Large intestine (tissue), 12 donors: ENCODE measurements at places on chromosomes 16 and 17.

DNA sequence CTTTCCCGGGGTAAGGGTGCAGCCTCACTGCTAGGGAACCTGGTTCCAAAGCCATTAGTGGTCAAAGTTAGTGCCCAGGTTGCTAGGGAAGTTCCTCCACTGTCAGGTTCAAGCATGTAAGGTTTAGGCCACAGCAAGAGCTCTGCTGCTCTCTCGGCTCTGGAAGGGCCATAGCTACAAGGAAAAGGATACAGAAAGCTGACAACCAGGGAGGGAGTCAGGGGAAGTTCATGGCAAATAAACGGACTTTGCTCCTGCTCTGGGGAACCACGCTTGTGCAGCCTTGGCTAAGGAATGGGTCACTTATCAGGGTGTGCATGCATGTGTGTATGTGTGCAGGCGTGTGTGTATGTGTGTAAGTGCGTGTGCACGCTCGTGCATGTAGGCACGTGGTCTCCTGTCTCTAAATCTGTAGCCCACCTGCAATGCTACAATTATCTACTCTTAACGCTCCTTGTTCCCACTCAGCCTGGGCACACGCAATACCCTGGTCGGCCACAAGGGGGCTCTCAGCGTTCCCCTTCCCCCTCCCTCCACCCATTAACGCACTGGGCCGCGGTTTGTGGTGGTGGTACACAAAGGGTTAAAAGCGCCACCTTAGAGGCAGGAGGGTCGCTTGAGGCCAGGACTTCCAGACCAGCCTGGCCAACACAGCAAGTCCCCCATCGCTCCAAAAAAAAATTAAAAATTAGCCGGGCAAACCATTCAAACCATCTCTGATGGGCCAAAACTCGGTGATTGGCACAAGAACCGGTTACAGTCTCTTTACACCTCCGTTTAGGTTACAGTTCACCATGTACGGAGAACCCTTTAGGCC lies 48.4 kb upstream of the KDM8 start:
- peak; percentile 83 for DNase-seq

DNA sequence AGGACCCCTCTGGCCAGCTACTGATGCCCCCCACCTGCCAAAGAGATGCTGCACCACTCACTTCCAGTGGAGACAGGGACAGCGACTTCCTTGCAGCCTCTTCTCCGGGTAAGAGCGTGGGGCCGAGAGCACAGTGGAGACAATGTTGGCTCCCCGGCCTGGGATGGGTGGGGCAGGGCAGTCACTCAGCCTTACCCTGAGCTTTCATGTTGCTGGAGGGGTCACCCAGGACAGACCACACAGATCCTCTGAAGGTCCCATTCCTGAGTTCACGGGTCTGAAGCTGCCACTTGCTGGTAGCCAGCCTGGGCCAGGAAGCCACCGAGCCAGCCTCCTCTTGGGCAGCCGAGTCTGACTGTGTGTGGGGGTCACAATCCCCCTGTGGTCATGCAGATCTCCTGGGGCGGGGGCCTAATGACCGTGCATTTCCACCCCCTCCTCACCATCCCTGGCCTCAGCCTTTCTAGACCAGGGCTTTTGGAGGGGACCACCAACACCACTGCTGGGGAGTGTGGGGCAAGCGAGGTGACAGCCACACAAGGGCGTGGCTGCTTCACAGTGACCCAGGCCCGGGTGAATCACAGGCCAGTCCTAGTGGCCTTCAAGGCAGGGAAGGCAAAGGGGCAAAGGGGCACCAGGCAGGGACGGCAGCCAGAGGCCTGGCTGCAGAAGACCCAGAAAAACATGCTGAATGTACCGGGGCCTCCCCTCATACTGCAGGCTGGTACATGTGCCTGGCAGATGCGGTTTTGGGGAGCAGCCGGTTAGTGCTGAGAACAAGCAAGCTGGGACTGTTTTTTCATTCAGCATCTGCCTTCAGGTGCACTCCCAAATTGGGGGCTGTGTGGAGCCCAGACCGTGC lies 10.4 kb downstream of the TAF1C start:
- DNase-seq: no peak

GRCh38 chr17:51869387-51869786 lies 289.1 kb downstream of the CA10 start:
- DNase-seq: no peak

DNA sequence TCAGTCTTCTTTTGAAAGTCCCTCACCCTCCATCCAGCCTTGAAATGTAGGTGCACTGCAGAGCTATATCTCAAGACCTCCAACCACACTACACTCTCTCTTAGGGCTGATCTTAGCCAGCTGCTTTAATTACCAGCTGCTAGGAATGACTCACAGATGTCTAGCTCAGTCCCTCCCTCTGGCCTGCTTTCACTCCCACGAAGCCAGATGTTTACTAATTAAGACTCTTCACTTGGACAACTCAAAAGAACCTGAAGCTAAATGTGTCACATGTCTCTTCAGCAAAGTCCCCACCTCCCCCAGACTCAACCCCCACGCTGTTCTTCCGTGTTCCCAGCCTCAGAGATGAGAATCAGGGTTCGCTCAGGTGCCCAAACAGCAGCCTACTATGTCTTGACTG lies 2.6 kb downstream of the GTF3C1 start:
- peak; percentile 9 for DNase-seq

- DNase-seq: no peak
These were observed 32.2 kb downstream of the CHP2 start for GRCh38 chr16:23786964-23787561.

DNA sequence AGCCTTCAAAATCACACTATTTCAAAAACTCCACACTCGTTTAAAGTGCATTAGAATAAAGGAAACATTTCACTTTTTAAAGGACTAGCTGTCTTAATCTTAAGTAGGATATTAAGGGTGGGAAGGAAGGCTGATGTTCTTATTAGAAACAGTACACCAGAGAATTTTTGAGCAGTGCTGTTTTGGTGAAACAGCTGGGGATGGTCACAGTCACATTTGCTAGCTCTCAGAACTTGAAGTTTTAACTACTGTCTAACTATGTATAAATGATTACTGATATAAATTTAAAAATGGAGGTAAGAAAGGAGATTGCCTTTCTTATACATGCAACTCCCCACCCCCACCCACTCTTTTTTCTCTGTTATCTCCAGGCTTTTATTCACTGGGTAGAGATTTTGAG lies 38.5 kb upstream of the SLC5A11 start:
- no peak for DNase-seq

DNA sequence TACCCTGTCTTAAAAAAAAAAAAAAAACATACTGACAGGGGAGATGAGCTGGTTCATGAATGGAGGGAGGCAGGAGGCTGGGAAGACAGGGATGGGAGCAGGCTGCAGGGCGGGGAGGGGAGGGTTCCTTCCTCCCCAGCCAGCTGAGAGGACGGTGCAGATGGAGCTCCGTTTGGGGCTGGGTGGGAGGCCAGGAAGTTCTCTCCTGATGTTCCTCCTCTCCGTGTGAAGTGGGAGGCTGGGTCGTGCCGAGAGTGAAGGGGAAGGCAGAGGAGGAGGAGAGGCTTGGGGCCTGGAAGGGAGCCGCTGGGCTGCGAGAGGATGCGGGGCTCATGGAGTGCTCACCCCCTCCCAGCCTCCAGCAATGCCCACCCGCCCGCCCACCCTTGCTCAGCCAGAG lies 21.3 kb downstream of the SBK1 start:
- DNase-seq: no peak

DNA sequence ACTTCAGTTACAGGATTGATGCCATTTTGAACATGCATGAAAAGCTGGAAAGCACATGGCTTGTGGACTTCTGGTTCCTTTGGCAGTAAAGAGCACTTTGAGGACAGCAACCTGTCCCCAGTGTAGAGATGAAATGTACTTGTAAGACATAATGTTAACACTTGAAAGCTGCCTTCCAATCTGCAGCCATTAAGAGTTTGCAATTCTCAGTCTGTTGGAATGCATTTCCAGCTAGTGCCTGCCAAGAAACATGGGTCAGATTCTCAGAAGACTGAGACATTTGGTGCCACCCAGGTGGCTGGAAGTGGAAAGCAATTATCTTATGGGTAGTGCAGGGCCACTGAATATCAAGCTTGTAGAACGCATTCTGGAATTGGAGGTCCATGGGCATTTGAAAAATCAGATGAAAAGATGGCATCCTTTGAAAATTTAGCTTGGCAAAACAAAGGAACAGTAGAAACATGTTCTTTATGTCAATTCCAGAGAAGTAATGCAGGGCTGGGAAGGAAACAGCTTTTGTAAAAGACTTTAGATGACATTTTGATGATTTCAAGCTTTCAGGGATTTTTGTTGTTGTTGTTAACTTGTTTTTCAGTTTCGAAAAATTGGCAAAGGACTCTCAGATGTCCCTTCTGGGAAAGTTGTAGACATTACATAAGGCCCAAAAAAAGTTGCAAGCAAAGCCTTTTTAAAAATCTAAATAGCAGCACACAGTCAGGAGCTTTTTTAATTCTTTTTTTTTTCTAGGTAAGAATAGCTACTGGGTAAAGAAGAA lies 147.0 kb downstream of the ABCA8 start:
- no peak for DNase-seq

DNA sequence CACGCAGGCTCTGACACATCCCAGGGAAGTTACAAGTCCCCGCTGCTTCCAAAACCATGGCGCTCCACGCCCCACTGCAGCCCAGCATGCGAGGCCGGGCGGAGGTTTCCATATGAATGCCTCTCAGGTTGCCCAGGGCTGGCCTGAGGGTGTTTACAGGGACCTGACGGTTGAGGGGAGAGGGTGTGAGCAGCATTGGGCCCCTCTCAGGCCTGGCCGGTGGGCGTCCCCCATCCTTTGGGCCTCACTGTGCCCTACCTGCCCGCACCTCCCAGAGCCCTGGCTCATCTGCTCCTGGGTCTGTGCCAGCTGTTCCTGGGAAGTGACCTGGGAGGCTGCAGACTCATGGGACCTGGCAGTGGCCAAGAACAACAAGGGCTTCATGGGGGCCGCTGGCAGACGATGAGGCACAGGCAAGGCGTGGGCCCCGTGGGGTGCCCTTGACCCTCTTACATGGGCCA lies 173.5 kb downstream of the C16orf95 start:
- no peak for DNase-seq

- DNase-seq: no peak
These were observed 40.2 kb upstream of the SMPD3 start for GRCh38 chr16:68488554-68488953.

GRCh38 chr16:64181271-64181925 lies 940.5 kb downstream of the CDH11 start:
- DNase-seq: no peak

GRCh38 chr16:48555597-48556242 lies 54.3 kb downstream of the N4BP1 start:
- DNase-seq: no peak

- DNase-seq: no peak
These were observed 3.3 kb downstream of the SULT1A1 start for GRCh38 chr16:28606291-28607115.

- DNase-seq: no peak
These were observed 38.2 kb downstream of the PRPSAP2 start for GRCh38 chr17:18896146-18896545.

DNA sequence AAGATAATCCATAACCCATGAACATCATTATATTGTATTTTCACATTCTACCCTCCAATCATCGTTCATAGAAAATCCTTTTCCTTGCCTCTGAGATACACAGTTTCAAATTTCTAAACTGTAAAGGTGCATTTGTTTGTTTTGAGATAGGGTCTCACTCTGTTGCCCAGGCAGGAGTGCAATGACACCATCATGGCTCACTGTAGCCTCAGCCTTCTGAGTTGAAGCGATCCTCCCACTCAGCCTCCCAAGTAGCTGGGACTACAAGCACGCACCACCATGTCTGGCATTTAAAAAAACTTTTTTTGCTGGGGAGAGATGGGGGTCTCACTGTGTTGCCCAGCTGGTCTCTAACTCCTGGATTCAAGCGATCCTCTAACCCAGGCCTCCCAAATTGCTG lies 58.1 kb upstream of the TOB1 start:
- no peak for DNase-seq

GRCh38 chr17:30947796-30948195 lies 23.0 kb upstream of the RNF135 start:
- no peak for DNase-seq

GRCh38 chr17:3754458-3755334 lies 31.0 kb downstream of the HASPIN start:
- peak; percentile 96 for DNase-seq

DNA sequence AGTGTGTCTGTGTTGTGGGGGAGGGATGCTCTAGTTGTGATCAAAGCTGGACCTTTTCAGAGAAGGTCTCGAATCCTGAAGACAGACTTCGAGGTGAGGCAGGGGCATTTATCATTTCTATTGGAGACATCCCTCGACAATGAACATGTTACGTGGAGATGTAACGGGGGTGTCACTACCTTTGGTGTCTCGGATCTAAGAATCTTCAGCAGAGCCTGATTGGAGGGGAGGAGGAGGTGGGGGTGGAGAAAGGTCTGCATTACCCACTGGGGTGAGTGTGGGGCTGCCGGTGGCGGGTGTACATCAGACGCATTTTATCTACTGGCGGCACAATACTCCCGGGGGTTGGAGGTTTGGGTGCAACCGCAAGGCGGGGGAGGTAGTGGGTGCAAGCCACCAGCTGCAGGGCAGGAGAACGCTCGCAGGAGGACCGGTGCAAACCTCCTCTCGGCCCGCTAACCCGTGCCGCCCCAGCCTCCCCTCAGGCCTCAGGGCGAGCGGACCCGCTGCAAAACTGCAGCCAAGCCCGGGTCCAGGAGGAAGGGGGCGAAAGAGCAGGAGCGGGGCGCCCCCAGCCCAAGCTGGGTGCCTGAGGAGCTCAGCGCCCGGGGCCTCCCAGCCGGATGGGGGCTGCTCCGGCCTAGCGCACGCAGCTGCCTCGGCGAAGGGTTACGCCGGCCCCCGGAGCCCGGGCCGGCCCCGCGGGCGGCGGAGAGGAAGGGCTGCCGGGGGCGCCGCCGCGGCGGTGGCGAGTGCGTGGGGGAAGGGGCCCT lies 735 bp downstream of the ZNF652 start:
- DNase-seq: peak; percentile 19

GRCh38 chr16:25157271-25157875 lies 45.8 kb downstream of the LCMT1 start:
- DNase-seq: no peak

DNA sequence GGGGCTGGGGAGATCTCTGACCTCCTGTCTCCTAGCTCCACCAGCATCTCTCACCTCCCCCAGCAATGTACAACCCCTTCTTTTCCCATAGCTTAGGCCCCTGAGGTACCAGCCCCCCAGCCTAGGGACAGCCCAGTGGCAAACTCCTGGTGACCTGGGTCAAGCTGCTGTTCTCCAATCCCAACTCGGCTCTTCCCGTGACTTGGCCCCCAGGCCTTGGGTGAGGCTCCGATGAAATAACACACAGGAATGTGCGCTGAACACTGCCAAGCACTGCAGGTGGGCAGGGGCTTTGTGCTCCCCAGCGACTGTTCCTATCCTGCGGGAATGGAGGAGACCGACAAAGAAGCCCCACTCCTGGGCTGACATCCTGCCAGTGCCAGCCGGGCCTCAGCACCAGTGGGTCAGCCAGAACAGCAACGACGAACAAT lies 63.7 kb upstream of the AMZ2 start:
- DNase-seq: no peak

- DNase-seq: no peak
These were observed 1.9 kb upstream of the TBC1D10B start for GRCh38 chr16:30372038-30372712.

GRCh38 chr17:17940441-17940911 lies 31.7 kb downstream of the TOM1L2 start:
- DNase-seq: no peak

GRCh38 chr17:78131172-78132083 lies 857 bp downstream of the TMC8 start:
- DNase-seq: no peak
